ENCODE measurements at places on chromosomes 16 and 17.
A peak's percentile ranks its signal among the peaks of the same experiment; 100 is the strongest.

- DNase-seq = no peak
Measured at GRCh38 chr16:86580791-86581170, 2.4 kb downstream of the FOXL1 start.

- peak; percentile 14 for DNase-seq
Measured at GRCh38 chr16:19601083-19601976, 45.8 kb downstream of the VPS35L start.

GRCh38 chr17:78226759-78227454, 4.5 kb upstream of the TMEM235 start:
- DNase-seq = no peak

DNA sequence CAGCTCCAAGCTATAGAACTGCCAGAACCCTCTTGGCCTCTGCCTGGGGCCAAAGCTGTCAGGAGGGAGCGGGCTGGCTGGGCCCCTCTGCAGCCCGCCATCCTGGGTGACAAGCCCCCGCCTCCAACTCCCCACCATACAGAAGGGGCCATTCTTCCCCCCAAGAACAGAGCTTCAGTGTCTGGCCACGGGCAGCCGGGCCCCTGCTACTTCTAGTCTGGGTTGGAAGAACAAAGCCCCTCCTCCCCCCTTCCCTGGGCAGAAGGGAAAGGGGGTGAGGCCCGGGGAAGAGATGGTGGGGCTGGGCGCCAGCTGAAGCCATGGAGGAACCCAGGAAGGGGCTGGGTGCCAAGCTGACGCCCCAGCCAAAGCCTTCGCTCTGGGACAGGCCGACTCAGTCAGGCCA, 9.0 kb downstream of the NAT9 start:
- DNase-seq = no peak

GRCh38 chr17:31690151-31690551, 168.9 kb downstream of the COPRS start:
- DNase-seq = no peak

DNA sequence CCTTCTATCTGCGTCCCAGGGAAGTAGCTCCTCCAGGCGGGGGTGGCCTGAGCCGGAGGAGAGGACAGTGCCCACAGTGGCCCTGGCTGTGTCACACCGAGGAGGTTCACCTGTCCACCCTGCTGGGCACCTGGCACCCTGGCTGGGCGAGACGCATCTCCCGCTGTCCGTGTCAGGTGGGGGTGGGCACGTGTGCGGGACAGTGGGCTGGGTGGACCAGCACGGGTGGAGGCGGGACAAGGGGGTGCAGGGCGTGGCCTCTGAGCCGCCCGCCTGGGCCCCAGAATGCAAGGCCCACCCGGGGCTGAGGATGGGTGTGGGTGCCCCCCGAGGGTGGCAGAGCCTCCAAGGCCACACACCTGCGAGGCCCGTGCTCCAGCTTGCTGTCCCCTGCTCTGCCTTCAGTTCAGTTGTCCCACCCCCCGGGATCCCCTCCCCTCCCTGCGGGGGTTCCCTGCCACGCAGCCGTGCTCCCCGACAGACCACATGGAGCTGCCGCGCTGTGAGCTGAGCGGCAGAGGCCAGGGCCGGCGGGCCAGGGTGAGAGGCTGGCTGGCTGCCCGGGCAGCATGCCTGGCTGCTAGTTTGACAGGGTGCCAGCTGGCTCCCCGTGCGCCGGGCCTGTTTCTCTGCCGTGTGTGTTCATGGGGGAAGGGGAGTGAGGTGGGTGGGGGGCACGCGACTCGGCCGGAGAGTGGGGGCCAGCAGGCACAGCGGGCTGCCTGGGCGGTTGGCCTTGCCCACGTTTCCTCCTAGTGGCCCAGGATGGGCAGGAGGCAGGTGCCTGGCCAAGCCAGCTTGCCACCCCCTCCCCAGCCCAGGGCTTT, 33.9 kb downstream of the BAHCC1 start:
- peak; percentile 13 for DNase-seq

GRCh38 chr16:57589374-57589773, 39.1 kb upstream of the ADGRG1 start:
- DNase-seq = no peak

DNA sequence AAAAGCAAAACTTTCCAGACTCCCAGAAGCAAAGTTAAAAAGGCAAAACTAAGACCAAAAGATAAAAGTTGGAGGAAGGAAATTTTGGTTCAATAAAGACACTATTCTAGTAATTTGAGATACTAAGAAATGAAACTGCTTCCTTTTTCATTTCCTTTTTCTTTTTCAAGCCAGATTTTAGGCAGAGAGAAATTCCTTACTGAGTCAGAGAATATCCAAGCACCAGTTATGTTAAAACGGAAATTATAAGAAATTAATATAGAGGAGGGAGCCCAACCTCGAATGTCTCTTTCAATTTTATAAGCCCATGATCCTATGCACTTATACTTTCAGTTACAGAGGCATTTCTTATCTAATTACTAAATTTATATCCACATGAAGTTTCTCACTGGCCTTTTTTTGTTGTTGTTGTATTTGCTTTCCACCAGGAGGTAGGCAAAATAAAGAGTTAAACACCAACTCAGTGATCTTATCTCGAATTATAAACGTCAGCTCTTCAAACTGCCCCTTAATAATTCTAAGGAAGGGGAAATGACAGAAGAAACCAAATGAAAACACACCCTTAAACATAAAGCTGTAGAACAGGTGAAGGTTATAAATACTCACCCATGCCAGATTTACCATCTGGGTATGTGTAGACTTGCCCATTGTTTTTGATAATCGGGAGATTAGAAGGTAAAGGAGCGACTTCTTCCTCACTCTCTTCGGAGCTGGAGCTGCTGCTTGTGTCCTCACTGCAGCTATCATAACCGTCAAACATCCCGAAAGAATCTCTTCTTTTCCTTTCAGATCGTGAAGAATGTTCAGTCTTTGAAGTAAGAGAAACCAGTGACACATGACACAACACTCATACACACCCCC, 35.2 kb downstream of the MBTD1 start:
- no peak for DNase-seq

GRCh38 chr16:14487579-14487978, 142.5 kb downstream of the PARN start:
- DNase-seq = no peak

GRCh38 chr17:78993241-78993956, 13.7 kb upstream of the LGALS3BP start:
- peak; percentile 65 for DNase-seq

DNA sequence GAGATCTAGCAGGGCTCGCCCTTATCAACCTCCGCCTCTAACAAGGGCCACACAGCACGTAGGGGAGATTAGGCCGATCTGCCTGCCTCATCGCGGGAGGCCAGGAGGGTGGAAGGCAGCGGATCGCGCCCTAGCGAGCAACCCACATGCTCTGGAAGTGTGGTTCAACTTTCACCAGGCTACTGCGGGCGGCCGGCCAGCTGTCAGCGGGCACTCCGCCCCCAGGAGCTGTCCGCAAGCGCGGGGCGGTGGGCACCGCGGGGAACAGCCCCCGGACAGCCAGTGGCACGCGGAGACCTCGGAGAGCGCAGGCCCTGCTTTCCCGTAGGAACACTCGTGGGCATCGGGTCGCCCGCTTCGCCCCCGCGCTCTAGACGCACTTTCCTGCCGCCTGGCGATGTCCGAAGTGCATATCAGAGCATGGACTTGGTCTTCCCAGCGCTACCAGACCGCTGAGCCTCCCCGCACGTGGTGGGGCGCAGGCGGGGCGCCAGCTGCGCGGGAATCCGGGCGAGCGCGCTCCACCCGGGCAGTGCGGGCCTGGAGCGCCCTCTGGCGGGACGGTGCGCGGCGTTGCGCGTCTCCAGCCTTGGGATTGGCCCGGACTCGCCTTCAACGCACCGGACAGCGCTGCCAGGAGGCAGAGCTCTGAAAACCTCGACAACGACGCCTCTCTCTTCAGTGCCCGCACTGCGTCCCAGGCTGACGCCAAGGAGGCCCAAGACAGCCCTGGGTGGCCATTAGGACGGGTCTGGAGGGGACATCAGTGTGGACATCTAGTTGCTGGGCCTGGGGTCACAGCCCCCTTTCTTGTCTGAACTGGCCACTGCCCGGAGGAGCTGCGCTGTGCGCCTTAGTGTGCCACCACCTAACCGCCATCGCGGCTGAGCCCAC, 3.6 kb upstream of the ZNHIT3 start:
- peak; percentile 91 for DNase-seq

DNA sequence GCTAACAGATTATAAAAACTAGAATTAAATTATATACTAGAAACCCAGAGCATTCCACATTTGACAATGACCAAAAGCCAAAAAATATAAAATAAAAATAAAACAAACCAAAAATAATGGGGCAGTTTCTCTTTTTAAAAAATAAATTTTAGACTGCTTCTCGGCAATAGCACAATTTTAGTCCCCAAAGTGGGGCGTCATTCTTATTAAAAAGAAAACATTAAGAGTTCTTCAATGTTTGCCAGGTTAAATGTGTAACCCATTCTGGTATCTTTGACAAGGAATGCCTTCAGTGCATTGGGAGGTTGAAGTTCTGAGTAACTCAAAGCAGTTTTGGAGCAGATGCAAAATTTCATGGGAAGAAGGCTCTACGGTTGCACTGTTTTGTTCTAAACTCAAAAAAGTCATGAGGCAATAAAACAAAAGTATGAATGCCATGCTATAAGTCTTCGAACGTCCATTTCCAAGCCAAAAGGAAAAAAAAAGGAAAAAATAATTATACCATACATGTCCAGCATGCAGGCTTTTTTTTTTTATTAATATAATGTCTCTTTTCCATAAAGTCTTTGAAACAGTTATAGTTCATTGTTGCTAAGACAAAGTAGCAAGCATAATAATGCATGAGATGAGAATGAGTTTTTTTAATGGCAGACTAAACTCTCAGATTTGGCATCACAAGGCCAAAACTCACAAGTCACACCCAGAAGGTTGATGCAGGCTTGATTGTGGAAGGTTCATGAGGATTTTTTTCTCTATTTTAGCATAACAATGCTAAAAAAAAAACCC, 3.1 kb downstream of the MAF start:
- DNase-seq = no peak

DNA sequence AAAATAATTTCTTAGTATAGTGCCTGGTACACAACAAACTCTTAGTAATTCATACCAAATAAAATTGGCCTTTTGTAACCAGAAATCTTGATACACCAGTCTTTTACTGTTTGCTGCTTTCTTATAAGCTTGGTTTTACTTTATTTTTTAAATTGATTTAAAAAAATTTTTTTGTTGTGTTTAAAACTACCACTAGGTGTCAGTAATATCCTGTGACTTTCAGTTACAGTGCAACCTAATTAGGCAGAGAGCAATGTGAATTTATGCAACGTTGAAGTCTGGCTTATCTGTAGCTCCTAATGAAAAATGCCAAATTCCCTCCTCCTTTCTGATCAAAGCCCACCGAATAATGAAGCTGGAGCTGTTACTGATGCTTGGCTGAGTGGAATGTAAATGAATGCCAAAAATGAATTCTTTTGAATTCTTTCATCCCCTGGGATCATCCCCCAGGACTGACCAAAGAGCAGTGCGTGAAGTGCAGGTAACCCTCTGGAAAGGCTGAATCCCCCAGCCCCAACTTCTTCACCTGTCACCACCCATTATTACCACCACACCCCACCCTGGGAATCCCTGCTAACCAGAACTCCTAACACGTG, 3.8 kb downstream of the ERCC4 start:
- no peak for DNase-seq

DNA sequence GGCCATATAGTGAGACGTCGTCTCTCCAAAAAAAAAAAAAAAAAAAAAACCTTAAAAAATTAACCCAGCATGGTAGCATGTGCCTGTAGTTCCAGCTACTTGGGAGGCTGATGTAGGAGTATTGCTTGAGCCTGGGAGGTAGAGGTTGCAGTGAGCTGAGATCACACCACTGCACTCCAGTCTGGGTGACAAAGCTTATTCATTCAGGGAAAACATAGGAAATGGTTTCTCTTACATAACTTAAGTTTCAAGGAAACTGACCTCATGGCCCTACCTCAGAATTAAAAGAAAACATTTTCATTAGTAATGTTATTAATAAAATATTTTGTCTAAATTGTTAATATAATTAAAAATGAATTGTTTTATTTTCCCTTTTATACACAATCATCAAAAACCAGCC, 31.4 kb downstream of the COG1 start:
- no peak for DNase-seq

DNA sequence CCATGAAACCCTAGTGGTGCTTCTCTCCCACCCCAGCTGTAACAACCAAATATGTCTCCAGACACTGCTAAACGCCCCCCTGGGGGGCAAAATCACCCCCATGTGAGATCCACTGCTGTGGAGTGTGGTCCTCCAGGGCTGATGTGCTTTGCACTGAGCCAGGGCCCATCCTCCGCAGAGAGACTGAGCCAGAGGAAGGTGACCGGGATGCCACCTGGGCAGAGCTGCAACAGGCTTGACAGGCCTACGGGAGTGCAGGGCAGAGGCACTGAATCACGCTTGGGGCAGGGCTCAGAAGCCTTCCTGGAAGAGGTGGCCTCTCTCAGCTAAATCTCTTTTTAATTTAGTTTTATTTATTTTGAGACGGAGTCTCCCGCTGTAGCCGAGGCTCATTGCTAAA, 4.4 kb downstream of the GJD3 start:
- no peak for DNase-seq

GRCh38 chr16:55655381-55655896, 349 bp upstream of the SLC6A2 start:
- DNase-seq = no peak

- DNase-seq = peak; percentile 63
Measured at GRCh38 chr16:82639666-82640336, 13.0 kb downstream of the CDH13 start.

DNA sequence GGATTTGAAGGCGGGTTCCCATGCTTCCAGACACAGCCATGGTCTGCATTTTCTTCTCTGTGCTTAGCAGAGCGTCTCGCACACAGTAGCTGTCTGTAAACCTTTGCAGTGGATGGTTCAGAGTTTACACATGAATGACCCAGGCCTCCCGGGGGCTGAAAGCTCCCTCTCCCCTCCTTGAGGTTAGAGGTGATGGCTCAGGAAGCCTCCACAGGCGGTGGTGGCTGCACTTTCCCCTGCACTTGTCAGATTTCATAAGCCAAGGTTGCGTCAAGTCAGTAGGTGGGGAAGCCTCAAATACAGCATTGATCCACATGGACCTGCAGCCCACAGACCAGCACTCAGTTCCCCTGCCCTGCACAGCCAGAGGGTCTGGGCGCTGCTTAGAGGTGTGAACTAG, 211.9 kb downstream of the KATNIP start:
- no peak for DNase-seq

- no peak for DNase-seq
Measured at GRCh38 chr16:85192238-85193114, 80.2 kb upstream of the CIBAR2 start.

DNA sequence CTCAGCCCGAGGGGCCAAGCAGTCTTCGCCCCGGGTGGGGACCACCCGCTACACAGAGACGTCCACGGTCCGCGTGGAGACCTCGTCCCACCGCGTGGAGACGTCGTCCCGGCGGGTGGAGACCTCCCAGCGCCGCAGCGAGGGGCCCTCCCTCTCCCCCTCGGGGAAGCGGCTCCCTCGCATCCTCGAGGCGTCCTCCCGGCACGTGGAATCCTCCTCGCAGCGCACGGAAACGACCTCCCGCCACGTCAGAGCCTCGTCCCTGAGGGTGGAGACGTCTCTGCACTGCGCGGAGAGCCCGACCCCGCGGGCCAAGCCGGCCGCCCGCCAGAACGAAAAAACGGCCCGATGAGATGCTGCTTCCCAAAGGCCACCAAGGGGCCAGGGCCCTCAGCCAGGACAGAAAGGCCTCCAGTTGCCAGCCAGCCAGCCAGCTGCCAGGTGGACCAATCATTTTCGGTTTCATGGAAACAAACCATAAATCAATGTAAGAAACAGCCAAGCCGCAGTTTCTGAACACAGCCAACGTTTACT, 424 bp downstream of the C17orf100 start:
- DNase-seq = peak; percentile 53

GRCh38 chr16:75803753-75804152, 77.5 kb upstream of the CPHXL start:
- DNase-seq = no peak
